ENCODE measurements at places on chromosomes 13 and 19.

DNA sequence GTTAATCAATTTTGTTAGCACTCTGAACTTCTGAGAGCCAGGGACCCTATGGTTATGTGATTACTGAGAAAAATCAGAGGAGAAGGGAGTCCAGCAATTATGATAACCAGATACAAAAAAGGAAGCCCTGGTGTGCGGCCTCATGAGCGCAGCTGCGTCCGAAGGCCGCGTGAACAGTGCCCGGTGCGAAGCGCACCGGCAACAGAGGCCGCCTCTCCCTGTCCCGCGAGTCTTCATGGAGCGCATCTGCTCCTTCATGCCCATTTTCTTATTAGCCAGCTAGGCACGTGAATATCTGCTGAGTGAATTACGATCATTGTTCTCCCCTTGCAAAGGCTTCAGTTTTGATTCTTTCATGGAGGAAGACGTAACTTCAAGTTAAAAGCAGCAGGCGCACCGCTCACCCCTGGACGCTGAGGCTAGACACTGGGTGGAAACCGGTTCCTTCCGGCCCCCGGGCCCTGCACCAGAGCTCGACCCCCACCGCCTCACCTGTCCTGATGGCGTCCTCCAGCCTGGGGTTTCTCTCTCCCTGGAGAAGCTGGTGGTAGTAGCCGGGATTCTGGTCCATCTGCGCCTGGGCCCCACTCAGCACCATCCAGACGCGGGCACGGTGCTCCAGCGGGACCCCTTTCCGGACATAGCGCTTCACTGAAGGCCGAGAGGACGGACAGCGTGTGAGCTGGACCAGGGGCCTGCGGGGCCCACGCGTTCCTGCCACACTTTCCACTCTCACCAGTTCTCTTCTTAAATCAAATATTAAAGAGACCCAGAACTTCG is 8.9 kb downstream of the GRTP1 start:
- DNase-seq, result no peak

DNA sequence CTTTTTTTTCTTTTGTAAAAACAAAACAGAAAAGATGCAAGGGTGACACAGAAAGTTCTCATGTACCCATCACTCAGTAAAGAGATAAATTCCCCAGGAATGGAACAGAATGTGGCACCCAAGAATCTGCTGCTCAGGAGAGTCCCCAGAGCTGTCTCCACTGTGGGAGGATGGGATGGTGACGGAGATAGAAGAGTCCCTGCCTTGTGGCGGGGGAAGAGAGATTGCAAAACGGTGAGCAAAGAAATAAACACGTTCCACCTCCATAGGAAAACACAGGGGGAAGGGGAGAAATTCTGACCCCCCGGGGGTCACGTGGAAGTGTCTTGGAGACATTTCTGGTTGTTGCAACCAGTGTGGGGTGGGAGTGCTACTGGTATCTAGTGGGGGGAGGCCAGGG is 76.4 kb downstream of the INSR start:
- DNase-seq, result no peak

- no peak for DNase-seq
Observed at GRCh38 chr19:10816691-10817090, 19.3 kb downstream of the TMED1 start.

DNA sequence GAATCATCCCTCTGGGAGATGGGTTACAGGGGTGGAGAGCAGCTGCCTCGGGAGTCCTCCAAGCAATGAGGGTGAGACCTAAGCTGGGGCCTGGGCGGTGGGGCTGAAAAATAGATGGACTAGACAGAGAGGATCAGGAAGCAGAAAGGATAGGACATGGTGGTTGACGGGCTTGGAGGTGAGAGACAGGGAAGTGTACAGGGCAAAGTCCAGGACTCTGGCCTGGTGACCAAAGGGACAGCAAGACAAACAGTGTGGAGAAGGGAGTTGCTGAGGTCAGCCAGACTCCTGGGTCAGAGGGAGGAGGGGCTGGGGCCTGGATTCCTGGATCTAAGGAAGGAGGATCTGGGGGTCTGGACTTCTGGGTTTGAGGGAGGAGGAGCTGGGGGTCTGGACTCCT is 5.5 kb downstream of the PHLDB3 start:
- no peak for DNase-seq

- DNase-seq, result no peak
Observed at GRCh38 chr13:64428196-64428595, 2801.9 kb downstream of the PCDH9 start.

- DNase-seq, result no peak
Observed at GRCh38 chr19:17772172-17772571, 20.9 kb downstream of the FCHO1 start.

GRCh38 chr13:27806744-27807387 is 14.6 kb downstream of the GSX1 start:
- no peak for DNase-seq

- DNase-seq, result peak; percentile 46
Observed at GRCh38 chr19:17296273-17296672, 7.0 kb downstream of the ABHD8 start.

DNA sequence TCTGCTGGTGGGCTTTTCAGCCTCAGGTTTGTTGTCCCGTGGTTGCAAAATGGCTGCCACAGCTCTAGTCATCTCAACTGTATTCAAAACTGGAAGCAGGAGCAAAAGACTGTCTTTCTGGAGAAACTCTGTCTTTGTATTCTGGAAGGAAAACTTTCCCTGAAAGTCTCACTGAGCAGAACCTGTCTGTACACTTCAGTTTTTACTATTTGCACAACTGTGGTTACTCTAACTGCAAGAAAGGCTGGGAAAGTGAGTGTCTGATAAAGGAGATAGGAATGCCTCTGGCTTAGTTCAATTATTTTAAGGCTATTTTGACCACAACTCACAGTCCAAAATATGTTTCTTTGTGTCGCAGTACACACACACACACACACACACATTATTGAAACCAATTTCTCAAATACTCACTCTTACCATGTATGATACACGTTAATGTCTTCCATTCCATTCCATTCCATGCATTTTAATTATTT is 49.7 kb upstream of the EHD2 start:
- DNase-seq, result no peak

GRCh38 chr13:113427562-113428468 is 25.5 kb downstream of the ADPRHL1 start:
- no peak for DNase-seq

Measured in activated CD4-positive, alpha-beta T cell treated with anti-CD3 and anti-CD28 coated beads, Interleukin-10, Interleukin-2, amounts not matched to agents 100 ng/mL and 50 ng/mL, durations not matched to agents 16 hours and 8 hours (primary cell).